Stimulated activated CD4-positive, alpha-beta T cell treated with anti-CD3 and anti-CD28 coated beads, Interleukin-1b, Interleukin-23, amount 100 ng/mL, for 1 hour (primary cell): ENCODE measurements at places on chromosomes 11 and 22.

DNA sequence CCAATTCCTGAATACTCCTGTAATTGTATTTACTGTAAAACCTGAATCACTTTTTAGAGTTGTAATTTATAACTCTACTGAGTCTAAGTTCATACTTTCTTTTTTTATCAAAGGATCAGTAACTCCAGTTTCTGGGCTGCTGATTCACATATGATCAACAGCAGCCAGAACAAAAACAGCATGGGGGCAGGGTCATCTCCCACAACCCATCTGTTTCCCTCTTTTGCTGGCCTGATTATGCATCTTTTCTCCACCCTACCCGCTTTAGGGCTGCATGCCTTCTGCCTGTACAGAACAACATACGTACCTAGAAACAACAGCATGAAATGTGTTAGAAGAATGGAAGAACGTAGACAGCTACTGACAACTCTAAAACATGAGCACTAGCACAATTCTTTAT, 76.0 kb downstream of the MRTFA start:
- DNase-seq, result no peak

GRCh38 chr11:73431396-73431795, 55.2 kb downstream of the RELT start:
- no peak for DNase-seq

- no peak for DNase-seq
Measured at GRCh38 chr11:134357545-134357839, 25.7 kb downstream of the GLB1L2 start.

GRCh38 chr11:56876621-56877275, 112.0 kb upstream of the OR5AK2 start:
- DNase-seq, result no peak

DNA sequence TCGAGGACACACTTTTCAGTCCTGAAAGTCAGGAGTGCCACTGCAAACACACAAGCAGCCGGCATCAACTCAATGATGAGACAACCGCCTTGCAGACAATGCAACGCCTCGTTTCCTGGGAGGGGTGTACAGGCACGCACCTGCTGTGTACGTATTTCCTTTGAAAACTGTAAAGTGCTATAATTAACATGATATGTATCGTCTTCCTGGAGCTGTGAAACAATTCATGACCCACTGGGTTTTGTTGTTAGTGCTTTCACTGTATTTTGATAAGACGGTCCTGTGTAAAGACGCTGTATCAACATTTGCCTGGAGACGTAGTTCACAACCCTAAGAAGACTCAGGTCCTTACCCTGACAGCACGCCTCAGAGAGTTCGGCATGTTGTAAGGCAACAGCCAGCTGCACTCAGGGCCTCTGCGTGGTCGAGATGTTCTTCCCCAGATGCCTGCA, 105.7 kb upstream of the ANO1 start:
- no peak for DNase-seq

GRCh38 chr11:7973011-7973410, 7.8 kb upstream of the NLRP10 start:
- no peak for DNase-seq

GRCh38 chr11:110812086-110812733, 100.0 kb upstream of the ARHGAP20 start:
- no peak for DNase-seq

- DNase-seq, result no peak
Measured at GRCh38 chr11:76008474-76008873, 193.5 kb downstream of the UVRAG start.

DNA sequence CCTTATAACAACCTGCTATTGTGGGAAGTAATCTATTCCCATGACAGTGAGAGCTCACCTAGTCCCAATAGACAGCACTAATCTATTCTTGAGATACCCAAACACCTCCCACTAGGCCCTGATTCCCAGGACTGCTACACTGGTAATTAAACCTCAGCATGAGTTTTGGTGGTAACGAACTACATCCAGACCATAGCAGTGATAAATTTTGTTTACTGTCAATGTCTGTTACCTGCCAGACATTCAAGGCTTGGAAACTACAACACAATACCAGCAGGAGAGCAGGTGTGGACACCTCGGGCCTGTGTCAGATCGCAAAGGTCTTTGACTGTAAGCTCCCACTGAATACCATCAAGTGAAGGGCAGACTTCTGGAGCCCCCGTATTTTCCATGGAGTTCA, 187.1 kb downstream of the ARHGAP42 start:
- DNase-seq, result no peak

DNA sequence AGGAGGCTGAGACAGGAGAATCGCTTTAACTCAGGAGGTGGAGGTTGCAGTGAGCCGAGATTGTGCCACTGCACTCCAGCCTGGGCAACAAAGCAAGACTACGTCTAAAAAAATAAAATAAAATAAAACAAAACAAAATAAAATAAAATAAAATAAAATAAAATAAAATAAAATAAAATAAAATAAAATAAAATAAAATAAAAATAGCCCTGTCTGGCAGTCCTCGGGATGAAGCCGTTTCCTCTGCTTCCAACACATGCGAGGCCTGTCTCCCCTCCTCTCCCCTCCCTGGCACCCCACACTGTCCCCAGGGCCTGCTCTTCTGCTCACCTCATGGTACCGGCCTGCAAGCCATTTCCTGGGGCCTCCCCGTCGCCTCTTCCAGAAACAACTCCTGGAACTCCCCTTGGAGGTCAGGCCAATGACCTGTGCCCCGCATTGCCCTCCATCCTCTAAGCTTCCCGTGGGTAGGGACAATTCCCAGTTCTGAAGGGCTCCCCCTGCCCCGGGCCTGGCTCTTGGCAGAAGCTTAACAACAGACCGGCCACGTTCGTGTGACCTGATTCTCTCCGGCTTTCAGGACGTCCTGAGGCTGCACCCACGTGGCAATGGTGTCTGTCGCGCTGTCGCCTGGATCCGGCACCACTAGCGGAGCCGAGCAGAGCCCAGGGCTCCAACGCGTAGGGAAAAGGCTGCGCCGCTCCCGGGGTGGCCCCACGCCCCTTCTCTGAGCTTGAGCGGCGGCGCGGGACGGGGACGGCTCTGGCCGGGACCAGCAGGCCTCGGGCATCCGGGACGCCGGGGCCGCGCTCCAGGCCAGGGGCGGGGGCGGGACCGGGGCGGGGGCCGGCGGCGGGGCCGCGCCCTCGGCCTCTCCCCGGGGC, 456 bp upstream of the PARVB start:
- no peak for DNase-seq

DNA sequence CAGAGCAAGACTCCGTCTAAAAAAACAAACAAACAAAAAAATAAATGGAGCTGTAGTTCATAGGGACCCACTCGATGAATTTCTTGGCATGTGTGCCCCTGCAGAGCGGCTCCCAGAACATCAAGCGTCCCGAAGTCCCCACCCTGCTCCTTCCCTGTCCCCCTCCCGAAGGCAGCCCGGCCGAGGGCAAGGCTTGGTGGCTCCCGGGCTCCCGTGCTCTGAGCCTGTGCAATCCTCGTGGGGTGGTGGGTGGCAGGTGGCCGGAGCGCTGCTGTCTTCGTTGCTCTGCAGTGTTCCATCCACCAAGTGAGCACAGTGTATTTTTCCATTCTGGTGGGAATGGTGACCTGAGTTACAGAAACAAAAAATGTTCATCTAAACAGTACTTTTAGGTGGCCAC, 33.5 kb upstream of the GAL start:
- DNase-seq, result no peak

GRCh38 chr11:36130401-36130800, 158.8 kb downstream of the COMMD9 start:
- no peak for DNase-seq

DNA sequence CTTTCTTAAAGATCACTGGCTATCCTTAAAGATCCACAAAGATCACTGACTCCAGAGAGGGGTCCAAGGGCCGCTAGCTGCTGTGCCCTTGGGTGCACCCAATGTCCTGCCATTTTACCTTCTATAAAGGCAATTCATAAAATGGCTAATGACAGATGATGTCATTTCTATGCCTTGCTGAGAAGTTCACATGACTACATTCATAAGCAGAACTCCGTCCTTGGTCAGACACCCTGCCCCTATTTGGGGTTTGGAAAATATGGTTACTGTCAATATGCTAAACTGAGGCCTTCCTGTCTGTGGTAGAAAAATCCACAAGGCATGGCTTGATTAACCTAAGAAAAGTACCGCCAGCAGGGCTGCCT, 60.9 kb upstream of the BMAL1 start:
- DNase-seq, result no peak

GRCh38 chr11:16807306-16807705, 68.9 kb downstream of the C11orf58 start:
- no peak for DNase-seq

DNA sequence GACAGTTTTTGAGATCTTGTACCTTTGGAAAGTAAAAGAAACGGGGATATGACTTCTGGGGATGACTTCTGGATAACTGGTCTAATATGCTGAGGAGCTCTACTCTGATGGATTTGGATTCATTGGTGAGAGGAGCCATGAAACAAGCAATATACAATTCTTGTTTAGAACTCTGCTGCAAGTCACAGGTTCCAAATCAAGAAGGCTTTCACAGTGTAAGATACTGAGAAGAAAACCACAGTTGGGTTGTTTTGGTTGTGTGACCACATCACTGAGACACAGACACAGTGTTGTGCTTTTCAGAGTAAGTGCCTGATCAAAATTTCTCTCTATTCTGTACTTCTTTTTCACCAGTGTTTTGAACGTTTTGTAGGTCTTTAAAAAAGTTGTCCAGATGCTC, 13.1 kb upstream of the UCP2 start:
- DNase-seq, result no peak

DNA sequence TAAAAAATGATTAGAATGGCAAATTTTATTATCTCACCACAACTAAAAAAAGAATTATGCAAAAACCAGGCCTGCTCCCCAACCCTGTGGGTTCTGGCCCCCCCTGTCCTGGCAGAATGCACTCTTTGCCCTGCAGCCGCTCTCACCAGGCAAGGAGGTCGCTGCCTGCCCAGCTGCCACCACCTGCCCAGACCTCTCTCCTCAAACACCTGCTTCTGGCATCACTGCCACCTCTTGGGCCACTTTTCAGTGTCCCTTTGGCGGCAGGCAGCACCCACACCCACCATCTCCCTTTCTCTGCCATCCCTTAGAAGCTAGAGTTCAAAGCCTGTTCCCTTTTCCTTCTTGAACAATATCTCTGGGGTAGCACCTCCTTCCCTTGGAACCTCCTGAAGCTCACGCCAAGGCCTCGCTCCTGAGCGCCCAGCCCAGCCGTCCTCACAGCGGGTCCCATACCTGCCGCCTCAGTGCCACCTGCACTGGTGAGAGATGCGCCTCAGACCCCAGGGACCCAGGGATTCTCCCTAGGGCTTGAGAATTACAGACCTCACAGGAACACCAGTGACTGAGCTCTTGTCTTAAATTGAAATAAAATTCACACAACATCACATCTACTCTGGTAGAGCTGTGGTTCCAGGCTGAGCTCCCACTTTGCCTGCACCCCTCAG, 44.6 kb downstream of the SGSM3 start:
- DNase-seq, result no peak

DNA sequence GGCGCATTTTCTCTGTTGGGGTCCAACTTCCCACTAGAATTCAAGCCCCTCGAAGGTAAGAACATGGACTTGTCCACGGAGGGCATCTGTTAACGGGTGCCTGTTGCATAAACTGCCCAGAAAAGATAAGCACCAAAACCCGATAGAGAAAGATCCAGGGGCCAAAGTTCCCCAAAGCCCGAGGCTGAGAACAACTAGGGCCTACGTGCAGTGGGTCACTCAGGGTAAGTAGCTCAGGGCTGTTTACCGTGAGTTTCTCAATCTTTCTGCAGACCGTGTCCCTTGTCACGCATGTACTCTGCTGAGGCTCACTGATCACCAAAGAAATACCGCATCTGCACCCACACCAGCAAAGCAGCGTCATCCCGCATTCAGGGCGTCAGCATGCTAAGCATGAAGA, 24.4 kb downstream of the PGA5 start:
- no peak for DNase-seq
